ENCODE measurements at places on chromosomes 7 and 10.

DNA sequence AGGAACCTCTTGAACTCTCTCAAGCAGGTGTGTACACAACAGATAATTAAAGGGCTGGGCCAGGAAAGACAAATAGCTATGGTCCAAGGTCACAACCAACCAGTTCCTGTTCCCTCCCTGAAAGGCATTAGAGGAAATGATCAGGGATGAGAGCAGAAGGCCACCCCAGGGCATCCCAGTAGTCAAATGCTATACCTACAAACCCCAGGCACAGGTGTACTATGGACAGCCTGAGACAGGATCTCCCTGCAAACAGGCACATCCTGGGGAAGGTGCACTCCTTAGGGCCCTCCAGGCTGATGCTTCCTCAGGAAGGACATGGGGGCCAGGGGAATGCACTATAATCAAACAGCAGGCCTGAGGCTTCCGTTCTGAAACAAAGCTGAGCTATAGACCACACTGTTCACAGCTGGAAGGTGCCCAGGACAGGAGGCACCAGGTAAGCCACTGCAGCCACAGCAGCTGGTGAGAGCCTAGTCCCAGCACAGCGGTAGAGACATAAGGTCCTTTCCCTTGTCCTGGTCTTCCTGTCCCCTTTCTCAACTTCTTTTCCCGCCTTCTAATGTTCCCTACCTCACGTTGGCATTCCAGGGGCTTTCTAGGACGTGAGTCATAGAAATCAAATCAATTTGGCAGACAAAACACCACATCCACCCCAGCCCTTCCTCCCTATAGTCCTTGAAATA is 13.3 kb downstream of the PARP12 start:
- no peak overlapping the region for H3K27ac ChIP-seq
- no peaks in the 10 kb centered on the region for H3K27me3 ChIP-seq
- no peaks in the 10 kb centered on the region for H3K36me3 ChIP-seq
- DNase-seq, result no peak
- no peaks in the 10 kb centered on the region for H3K4me1 ChIP-seq
- no peak overlapping the region for H3K4me3 ChIP-seq

DNA sequence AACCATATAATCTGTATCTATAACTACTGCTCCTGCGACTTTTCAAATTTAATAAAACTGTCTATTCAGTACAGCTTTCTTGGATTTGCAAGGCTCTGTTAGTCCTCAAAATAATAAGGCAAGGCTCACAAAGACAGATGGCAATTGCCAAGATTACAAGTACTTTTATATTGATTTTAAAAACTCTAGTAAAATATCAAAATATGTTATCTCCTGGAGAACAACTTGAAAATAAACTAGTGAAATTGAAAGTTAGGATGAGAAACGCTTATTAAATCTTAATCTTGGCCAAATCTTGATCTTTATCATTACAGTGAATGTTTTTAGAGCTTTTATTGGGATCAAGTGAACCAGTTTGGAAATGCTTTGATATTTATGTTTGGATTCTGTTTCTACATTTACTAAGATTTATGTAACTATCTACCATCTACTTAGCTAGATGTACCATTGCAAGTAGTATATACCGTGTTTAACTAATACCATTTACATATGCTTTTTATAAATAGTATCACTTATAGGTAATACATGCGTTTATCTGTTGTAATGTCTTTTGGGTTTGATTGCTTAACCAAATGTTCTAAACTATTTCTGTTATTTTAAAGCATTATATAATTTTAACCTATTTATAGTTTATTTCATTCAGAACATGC is 70.0 kb downstream of the CABCOCO1 start:
- no peak overlapping the region for H3K4me3 ChIP-seq
- DNase-seq, result no peak
- no peaks in the 10 kb centered on the region for H3K27me3 ChIP-seq
- no peaks in the 10 kb centered on the region for H3K36me3 ChIP-seq

- no peaks in the 10 kb centered on the region for H3K36me3 ChIP-seq
- no peak overlapping the region for H3K4me3 ChIP-seq
- H3K4me1 ChIP-seq, result no peaks in the 10 kb centered on the region
- DNase-seq, result no peak
- no peak overlapping the region for H3K27ac ChIP-seq
These were observed 445.0 kb downstream of the PTPRN2 start for GRCh38 chr7:158142657-158143056.

DNA sequence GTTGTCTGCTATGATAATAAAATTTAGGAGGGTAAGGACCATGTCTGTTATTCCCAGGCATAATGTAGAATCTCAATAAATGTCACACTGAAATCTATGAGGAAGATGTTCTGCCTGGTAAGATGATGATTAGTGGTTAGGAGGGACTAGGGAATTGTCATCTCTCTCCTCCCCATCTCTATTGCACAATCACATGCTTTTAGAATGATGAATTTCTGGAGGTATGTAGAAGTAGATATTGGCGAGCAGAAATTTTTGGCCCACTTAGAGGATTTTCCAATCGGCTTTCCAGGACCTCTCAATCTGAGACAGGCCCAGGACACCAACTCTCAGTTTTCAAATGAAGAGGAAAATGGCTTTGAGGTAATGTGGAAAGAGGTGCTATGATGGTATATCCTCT is 2.0 kb upstream of the PITX3 start:
- H3K36me3 ChIP-seq, result no peaks in the 10 kb centered on the region
- H3K4me3 ChIP-seq, result no peak overlapping the region
- no peak for DNase-seq
- no peaks in the 10 kb centered on the region for H3K27me3 ChIP-seq

- H3K4me1 ChIP-seq, result peaks cover 5% of the 10 kb centered on the region
- peaks cover 70% of the 10 kb centered on the region for H3K27me3 ChIP-seq
- no peaks in the 10 kb centered on the region for H3K36me3 ChIP-seq
- DNase-seq, result no peak
- no peak overlapping the region for H3K27ac ChIP-seq
- no peak overlapping the region for H3K4me3 ChIP-seq
These were observed 7.1 kb downstream of the GRM8 start for GRCh38 chr7:127245607-127246006.

- peak overlapping the region; percentile 99 for H3K27ac ChIP-seq
- no peak for DNase-seq
- peaks cover 61% of the 10 kb centered on the region for H3K4me1 ChIP-seq
- H3K36me3 ChIP-seq, result no peaks in the 10 kb centered on the region
- no peaks in the 10 kb centered on the region for H3K27me3 ChIP-seq
These were observed 1.8 kb downstream of the BRI3 start for GRCh38 chr7:98283127-98283886.

DNA sequence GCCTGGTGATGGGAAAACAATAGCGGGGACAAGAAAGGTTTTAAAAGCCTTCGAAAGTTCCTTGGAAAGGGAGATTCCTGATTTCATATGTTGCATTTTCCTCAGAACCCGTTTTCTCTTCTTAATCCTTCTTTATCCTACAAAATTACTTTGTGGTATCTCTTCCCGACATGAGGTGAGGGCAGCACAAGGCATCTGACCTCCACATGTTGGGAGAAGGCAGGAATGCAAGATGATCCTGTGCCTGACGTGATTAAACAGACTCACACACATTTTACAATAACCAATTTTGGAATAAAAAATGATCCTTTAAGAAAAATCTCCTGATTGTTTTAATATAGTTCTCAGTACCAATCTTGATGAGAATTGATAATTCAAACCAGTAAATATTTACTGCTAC is 153.3 kb upstream of the MKLN1 start:
- no peak overlapping the region for H3K27ac ChIP-seq
- H3K36me3 ChIP-seq, result no peaks in the 10 kb centered on the region
- DNase-seq, result no peak
- no peaks in the 10 kb centered on the region for H3K27me3 ChIP-seq
- H3K4me1 ChIP-seq, result no peaks in the 10 kb centered on the region

GRCh38 chr10:17663450-17663849 is 19.5 kb downstream of the STAM start:
- DNase-seq, result no peak
- peaks cover 24% of the 10 kb centered on the region for H3K4me1 ChIP-seq
- no peak overlapping the region for H3K4me3 ChIP-seq
- no peaks in the 10 kb centered on the region for H3K36me3 ChIP-seq
- H3K27ac ChIP-seq, result no peak overlapping the region

- no peaks in the 10 kb centered on the region for H3K27me3 ChIP-seq
- H3K4me1 ChIP-seq, result no peaks in the 10 kb centered on the region
- no peak overlapping the region for H3K4me3 ChIP-seq
- no peak for DNase-seq
- H3K27ac ChIP-seq, result no peak overlapping the region
- H3K36me3 ChIP-seq, result no peaks in the 10 kb centered on the region
These were observed 109.5 kb upstream of the LAMB4 start for GRCh38 chr7:108239501-108240225.

DNA sequence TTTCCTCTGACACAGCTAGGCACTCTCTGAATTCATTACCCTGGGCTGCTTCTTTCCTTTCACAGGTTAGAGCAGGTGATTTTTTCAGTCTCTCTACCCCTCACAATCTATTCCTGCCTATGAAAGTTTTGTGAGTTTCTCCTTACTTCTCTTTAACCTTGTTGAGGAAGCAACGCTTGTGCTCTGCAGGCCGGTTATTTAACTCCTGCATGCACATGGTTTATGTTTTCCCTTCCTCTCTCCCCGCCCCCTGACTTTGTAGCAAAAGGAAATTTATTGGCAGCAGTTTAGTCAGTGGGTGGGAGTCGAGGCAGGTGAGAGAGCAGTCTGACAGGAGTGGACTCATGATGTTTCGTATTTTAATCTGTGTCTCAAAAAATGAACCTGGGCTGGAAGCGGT is 91.9 kb downstream of the CELF2 start:
- no peak overlapping the region for H3K27ac ChIP-seq
- no peaks in the 10 kb centered on the region for H3K27me3 ChIP-seq
- H3K4me1 ChIP-seq, result no peaks in the 10 kb centered on the region
- H3K4me3 ChIP-seq, result no peak overlapping the region
- no peak for DNase-seq

- no peak overlapping the region for H3K27ac ChIP-seq
- H3K27me3 ChIP-seq, result no peaks in the 10 kb centered on the region
- no peak for DNase-seq
- H3K36me3 ChIP-seq, result peaks cover 6% of the 10 kb centered on the region
These were observed 339.8 kb downstream of the PARD3 start for GRCh38 chr10:34475274-34475646.

DNA sequence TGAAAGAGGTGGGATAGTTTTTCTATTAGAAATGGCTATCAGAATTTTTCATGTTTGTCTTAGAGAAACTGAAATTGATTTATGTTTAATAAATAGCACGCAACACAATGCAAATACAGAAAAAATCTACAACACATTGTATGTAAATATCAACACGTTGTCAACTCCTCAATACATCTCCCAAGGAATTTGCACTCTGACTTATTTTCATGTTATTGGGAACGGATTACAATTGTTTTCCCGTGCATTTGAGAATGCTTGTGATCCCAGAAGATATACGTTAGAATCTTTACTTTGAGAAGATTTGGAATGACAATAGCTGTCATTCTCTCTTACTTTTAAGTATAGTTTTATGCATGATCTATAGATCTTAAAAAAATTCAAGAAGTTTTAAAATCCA is 313.8 kb upstream of the AKR1E2 start:
- no peaks in the 10 kb centered on the region for H3K36me3 ChIP-seq
- H3K4me3 ChIP-seq, result no peak overlapping the region
- no peak for DNase-seq
- peaks cover 4% of the 10 kb centered on the region for H3K4me1 ChIP-seq
- H3K27me3 ChIP-seq, result no peaks in the 10 kb centered on the region
- H3K27ac ChIP-seq, result no peak overlapping the region

GRCh38 chr10:88162852-88163251 is 299.4 kb downstream of the PTEN start:
- H3K27me3 ChIP-seq, result no peaks in the 10 kb centered on the region
- no peak overlapping the region for H3K27ac ChIP-seq
- no peak for DNase-seq
- H3K4me1 ChIP-seq, result peaks cover 7% of the 10 kb centered on the region
- no peaks in the 10 kb centered on the region for H3K36me3 ChIP-seq
- H3K4me3 ChIP-seq, result no peak overlapping the region

DNA sequence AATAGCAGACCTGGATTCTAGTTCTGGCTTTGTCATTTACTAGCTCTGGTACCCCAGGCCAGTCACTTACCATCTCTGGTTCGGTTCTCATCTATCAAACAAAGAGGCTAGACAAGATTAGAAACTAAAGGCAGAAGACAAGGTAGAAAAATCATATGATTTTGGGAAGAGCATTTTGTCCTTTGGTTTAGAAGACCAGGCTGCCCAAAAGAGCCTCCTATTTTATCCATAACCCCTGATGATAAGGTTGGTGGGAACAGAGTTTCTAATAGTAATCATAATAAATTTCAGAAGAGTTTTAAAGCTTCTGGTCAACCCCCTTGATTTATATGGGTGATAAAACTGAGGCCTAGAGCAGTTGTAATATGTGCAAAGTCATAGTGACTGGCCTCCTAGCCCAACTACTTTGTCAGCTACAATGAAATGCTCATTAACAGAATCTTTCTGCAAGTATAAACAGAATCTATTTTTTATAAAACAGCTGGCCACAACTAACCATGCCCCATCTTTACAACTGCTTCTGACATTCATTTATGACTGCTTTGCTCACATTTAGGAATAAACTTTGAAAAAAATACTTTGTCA is 23.4 kb downstream of the COX15 start:
- no peaks in the 10 kb centered on the region for H3K27me3 ChIP-seq
- DNase-seq, result no peak
- H3K27ac ChIP-seq, result peak overlapping the region; percentile 79
- no peak overlapping the region for H3K4me3 ChIP-seq

GRCh38 chr7:112089551-112089950 is 116.6 kb downstream of the DOCK4 start:
- H3K4me3 ChIP-seq, result no peak overlapping the region
- no peaks in the 10 kb centered on the region for H3K27me3 ChIP-seq
- no peak for DNase-seq
- no peaks in the 10 kb centered on the region for H3K4me1 ChIP-seq
- no peak overlapping the region for H3K27ac ChIP-seq

GRCh38 chr10:52805414-52806285 is 33.1 kb upstream of the MBL2 start:
- DNase-seq, result no peak
- no peaks in the 10 kb centered on the region for H3K36me3 ChIP-seq
- H3K4me3 ChIP-seq, result no peak overlapping the region
- no peaks in the 10 kb centered on the region for H3K4me1 ChIP-seq

DNA sequence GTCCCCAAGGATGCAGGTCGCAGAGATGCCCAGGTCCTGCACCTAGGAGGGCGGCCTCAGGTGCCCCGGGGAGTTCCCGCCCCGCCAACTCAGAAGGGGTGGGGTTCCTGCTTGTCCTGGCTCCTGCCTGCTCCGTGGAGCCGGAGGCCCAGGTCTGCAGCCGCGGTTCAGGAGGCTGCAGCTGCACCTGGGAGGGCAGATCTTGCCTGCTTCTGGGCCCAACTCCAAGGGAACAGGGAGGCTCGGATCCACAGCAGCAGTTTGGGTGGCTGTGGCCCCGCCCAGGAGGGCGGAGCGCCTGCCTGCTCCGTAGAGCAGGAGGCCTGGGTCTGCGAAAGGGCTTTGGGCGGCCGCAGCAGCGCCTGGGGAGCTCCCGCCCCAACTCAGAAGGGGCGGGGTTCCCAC is 108.2 kb upstream of the EGR2 start:
- no peak overlapping the region for H3K4me3 ChIP-seq
- no peaks in the 10 kb centered on the region for H3K27me3 ChIP-seq
- no peaks in the 10 kb centered on the region for H3K4me1 ChIP-seq
- H3K36me3 ChIP-seq, result no peaks in the 10 kb centered on the region
- no peak for DNase-seq
- H3K27ac ChIP-seq, result no peak overlapping the region

Data from esophagus squamous epithelium (tissue), 5 donors.